ENCODE measurements at places on chromosomes 4 and X.

- no peak for DNase-seq
Observed at GRCh38 chr4:14178421-14178820, 550.9 kb upstream of the BOD1L1 start.

GRCh38 chr4:65437102-65437501, 233.2 kb downstream of the EPHA5 start:
- DNase-seq: no peak

DNA sequence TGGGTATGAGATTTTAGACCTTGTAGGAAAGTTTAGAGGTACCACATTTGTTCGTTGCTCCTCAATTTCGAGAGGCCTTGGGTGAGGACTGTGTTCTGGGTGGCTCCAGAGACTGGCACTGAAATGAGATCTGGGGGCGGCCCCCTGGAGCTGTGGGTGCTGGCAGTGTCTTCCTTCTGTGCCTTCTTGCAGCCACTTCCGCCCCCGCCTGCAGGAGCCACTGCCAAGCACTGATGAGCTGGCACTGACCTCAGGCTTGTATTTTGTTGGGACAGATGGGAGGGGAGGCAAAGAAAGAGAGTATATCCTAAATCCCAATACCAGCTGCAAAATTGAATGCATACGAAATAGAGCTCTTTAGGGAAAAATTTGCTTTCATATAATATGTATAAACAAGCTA, 64.5 kb upstream of the CLDN34 start:
- DNase-seq: no peak

GRCh38 chr4:38930204-38930603, 62.6 kb downstream of the FAM114A1 start:
- DNase-seq: peak; percentile 8

GRCh38 chr4:144355811-144356757, 215.6 kb upstream of the GYPA start:
- no peak for DNase-seq

Data from stimulated activated CD8-positive, alpha-beta memory T cell treated with anti-CD3 and anti-CD28 coated beads, Interleukin-7, amount 100 ng/mL, for 48 hours (primary cell).